ENCODE measurements at places on chromosomes 3 and 15.
A peak's percentile ranks its signal among the peaks of the same experiment; 100 is the strongest.

GRCh38 chr15:67736810-67737209 is 88.5 kb upstream of the SKOR1 start:
- peaks cover 2% of the 10 kb centered on the region for H3K27me3 ChIP-seq
- no peak overlapping the region for H3K4me3 ChIP-seq
- DNase-seq: no peak

DNA sequence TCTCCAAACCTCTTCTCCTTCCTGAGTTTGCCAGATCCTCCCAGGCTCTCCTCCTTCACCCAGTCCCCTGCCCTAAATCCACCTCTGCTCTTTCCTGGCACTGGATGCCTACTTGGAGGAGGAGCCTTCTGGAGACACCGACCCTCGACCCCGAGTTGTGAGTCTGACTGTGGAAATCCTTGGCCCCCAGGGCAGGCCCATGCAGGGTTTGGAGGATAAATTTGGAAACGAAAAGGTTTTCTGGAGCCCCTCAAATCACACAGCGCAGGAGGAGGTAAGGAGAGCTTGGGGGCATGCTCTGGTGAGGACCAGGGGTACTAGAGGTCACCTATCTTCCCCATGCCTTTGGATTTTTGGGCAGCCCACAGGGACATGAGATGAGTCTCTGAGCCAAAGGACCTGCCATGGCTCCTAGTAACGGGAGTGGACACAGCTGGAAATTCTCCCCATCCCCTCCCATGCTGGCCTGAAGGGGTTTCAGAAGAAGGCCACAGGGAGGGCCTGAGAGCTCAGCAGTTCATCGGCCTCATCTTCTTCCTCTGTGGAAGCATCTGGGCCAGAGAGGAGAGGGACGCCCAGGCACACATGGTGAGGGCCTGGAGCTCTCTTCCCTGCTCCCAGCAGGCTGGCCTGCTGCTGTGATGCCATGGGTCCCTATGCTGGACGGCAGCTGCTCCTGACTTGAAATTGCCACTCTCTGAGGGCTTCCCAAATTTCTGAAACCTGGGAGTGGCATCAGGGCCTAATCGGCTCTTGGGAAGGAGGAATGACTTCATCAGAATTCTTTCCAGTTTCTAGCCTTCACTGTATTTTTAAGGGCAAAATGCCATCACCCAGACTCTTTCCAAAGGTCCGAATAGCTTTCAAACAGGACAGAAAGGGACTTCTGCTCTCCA is 68.6 kb upstream of the ITGA11 start:
- H3K27me3 ChIP-seq: peaks cover 11% of the 10 kb centered on the region
- no peak overlapping the region for H3K4me3 ChIP-seq
- H3K4me1 ChIP-seq: peaks cover 6% of the 10 kb centered on the region
- no peak overlapping the region for H3K27ac ChIP-seq
- DNase-seq: no peak

- peaks cover 20% of the 10 kb centered on the region for H3K36me3 ChIP-seq
- H3K4me1 ChIP-seq: peaks cover 75% of the 10 kb centered on the region
- H3K27me3 ChIP-seq: no peaks in the 10 kb centered on the region
- H3K4me3 ChIP-seq: peak overlapping the region; percentile 40
These were observed 162.0 kb downstream of the KLF13 start for GRCh38 chr15:31488437-31489204.

DNA sequence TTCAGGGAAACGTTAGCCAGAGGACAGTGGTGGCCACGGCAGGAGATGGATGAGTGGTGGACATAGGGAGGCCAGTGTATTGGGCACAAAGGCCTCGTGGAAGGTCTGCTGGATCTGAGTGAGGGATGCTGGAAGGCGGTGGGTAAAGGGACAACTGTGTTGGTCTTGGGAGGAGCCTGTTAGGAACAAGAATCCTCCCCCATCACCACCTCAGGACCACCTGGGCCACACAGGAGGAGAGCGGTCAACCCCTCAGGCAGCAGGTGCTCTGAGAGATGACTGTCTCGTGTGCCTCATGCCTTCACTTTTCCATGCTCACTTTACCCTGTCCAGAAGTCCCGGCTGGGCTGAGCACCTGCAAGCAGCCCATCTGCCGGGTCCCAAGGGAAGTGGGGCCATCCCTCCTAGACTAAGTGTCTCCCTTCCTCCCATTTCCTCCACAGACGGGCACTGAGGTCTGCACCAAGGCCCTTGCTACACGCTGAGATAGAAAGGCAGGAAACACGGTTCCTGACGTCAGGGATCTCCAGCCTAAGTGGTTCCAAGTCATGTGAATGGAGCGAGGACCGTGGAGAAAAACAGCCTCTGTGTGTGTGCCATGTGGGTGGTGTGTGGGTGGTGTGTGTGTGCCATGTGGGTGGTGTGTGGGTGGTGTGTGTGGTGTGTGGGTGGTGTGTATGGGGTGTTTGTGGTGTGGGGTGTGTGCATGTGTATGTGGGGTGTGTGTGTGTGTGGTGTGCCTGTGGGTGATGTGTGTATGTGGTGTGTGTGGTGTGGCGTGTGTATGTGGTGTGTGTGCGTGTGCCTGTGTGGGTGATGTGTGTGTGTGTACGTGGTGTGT is 47.8 kb upstream of the CTSH start:
- peak overlapping the region; percentile 61 for H3K27ac ChIP-seq
- peaks cover 10% of the 10 kb centered on the region for H3K27me3 ChIP-seq
- H3K4me3 ChIP-seq: no peak overlapping the region
- H3K36me3 ChIP-seq: no peaks in the 10 kb centered on the region
- no peak for DNase-seq
- peaks cover 19% of the 10 kb centered on the region for H3K4me1 ChIP-seq

DNA sequence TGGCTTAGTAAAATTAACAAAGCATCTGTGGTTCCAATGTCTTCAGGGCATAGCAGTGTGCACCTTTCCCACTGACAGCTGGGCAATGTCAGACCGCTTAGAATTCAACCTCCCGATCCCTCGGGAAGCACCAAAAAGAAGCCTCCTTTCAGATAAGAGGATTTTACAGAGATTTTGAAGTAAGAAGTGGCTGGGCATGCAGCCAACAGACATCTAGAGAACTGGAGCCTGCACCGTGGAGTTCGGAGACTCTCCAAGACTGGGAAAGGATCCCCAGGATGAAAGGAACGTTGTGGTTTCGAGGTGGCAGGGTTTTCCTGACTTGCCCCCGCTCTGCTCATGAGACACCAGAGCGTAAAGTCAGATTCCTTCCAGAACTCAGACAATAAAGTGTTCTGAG is 5.3 kb downstream of the FAM174B start:
- DNase-seq: no peak
- no peak overlapping the region for H3K4me3 ChIP-seq
- H3K27ac ChIP-seq: no peak overlapping the region
- no peaks in the 10 kb centered on the region for H3K36me3 ChIP-seq
- no peaks in the 10 kb centered on the region for H3K4me1 ChIP-seq
- H3K27me3 ChIP-seq: peaks cover 30% of the 10 kb centered on the region

GRCh38 chr3:149783576-149783975 is 8.8 kb downstream of the ANKUB1 start:
- no peak overlapping the region for H3K27ac ChIP-seq
- no peaks in the 10 kb centered on the region for H3K36me3 ChIP-seq
- H3K27me3 ChIP-seq: peaks cover 16% of the 10 kb centered on the region
- DNase-seq: no peak
- no peak overlapping the region for H3K4me3 ChIP-seq
- H3K4me1 ChIP-seq: no peaks in the 10 kb centered on the region

DNA sequence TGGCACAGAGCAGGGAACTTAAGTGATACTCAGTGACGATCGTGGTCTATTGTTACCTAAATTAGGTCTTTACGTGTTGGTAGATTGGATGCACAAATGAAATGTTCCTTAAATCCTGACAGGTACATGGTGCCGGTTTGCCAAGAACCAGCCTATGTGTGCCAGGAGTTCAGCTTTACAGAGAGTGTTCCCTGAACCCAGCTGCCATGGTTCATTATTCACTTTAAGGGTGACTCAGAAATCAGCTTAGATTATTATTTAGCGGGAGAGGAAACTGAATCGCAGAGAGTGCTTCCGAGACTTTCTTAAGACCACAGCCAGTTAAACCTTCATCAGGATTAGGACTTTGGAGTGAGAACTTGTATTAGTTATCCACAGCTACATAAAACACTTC is 21.5 kb downstream of the FAM43A start:
- H3K27ac ChIP-seq: no peak overlapping the region
- no peak for DNase-seq
- H3K4me3 ChIP-seq: no peak overlapping the region
- H3K4me1 ChIP-seq: no peaks in the 10 kb centered on the region

DNA sequence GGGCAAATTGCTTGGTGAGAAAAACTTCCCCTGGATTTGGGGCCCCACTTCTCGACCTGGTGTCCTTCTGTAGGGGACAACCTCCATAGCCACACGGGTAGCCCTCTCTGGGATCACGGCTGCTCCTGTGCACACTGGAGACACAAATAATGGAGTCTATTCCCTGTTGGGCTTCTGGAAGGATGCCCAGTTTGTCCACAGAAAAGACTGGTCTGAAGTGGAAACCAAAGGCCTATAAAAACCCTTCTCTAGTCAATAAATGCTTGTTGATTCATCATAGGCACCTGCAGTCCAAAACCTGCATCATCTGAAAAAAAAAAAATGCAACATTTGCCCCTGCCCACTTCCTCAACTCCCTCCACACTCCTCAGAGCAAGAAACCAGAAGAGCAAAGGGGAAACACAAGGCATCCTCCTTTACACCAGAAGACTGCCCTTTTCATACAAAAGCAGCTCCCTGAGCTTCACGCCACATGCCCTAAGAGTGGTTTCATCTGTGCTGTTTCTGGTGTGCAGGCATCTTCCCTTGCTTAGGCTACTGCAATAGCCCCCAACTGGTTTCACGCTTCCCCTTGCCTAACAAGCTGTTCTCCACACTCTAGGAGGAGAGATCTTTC is 36.3 kb downstream of the SRGAP3 start:
- H3K4me3 ChIP-seq: no peak overlapping the region
- no peaks in the 10 kb centered on the region for H3K36me3 ChIP-seq
- DNase-seq: no peak
- no peaks in the 10 kb centered on the region for H3K4me1 ChIP-seq

- DNase-seq: no peak
- no peak overlapping the region for H3K27ac ChIP-seq
- no peaks in the 10 kb centered on the region for H3K36me3 ChIP-seq
- no peak overlapping the region for H3K4me3 ChIP-seq
- H3K27me3 ChIP-seq: no peaks in the 10 kb centered on the region
These were observed 173.4 kb downstream of the XXYLT1 start for GRCh38 chr3:195097331-195098255.

DNA sequence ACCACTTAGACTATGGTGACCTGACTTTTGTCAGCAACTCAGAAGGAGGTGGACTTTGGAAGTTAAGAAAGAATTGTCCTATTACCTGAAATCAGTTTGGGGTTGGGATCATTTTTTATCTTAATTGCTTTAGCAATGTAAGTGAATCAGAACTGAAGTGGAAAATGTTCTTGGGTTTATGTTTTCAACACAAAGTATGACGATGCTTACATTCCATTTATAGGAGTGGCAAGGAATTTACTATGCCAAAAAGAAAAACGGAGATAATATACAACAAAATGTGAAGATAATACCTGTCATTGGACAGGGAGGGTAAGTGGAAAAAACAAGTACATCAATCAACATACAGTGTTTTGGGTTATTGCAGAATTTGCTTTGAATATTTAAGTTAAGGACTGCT is 116.1 kb downstream of the PDE8A start:
- no peak overlapping the region for H3K27ac ChIP-seq
- peaks cover 16% of the 10 kb centered on the region for H3K36me3 ChIP-seq
- H3K27me3 ChIP-seq: no peaks in the 10 kb centered on the region
- H3K4me1 ChIP-seq: no peaks in the 10 kb centered on the region
- no peak overlapping the region for H3K4me3 ChIP-seq

DNA sequence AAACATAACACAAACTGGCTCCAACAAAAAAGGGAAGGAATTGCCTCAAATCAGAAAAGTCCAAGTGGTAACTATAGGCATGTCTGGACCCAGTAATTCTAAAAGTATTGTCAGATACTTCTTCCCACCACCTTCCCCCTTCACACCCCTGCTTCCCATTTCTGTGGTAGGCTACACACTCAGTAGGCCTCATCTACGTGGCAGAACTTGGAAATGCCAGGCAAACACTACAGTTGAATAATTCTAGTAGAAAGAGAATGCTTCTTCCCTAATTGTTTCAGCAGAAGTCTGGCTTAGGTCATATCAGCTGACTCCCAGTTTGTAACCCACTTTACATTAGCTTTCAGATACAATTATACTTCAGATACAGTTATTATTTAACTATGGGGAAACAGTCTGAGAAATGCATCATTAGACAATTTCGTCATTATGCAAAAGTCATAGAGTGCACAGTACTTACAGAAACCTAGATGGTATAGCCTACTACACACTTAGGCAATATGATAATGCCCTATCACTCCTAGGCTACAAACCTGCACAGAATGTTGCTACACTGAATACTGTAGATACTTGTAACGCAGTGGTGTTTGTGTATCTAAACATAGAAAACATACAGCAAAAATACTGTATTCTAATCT is 6.4 kb downstream of the SETMAR start:
- H3K4me3 ChIP-seq: no peak overlapping the region
- no peak overlapping the region for H3K27ac ChIP-seq
- H3K27me3 ChIP-seq: no peaks in the 10 kb centered on the region
